ENCODE measurements at places on chromosomes 6 and 20. TPM values are rescaled to one million over a fixed set of nuclear protein-coding genes. Genes with fewer than 3 reads are reported as not detected.
A peak's percentile ranks its signal among the peaks of the same experiment; 100 is the strongest.

DNA sequence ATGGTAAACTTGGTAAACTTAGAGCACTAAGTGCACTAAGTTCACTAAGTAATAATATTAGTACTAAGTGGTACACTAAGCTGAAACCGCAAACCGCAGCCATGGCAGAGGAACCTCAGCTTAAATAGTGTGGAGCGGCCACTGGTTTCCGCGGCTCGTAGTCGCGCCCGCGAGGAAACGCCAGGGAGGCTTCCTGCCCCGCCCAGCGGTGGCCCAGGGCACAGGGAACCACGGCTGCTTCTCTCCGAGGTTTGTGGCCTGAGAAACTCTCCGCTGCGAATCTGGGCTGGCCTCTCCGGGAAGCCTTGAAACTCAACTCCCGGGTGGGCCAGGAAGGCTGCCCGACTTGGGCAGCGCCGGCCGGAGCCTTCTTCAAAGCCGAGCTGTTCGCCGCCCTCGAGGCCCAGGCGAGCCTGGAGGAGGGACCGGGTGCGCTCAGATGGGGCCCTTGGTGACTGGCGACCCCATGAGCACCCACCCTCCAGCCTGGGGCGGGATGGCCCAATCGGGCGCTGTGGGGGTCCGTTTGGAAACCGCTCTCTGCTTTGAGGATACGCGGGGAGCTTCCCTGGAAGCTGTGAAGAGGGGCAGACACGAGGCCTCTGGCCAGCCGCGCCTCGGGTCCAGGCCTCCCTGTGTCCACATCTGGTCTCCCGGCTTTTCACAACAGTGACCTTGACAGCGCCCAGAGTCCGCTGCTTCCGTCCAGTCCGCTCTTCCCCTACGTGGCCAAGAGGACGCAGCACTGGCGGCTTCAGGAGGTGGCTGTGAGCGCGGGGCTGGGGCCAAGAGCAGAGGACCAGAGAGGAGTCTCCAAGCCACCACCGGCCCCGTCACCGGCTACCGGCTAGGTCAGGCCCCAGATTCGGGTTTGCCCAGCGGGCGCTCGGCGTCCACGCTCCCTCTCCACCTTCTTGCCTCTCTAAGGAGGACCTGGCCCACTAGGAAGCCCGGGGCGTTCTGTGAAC is 25.4 kb upstream of the HLA-E start:
- DNase-seq = no peak

DNA sequence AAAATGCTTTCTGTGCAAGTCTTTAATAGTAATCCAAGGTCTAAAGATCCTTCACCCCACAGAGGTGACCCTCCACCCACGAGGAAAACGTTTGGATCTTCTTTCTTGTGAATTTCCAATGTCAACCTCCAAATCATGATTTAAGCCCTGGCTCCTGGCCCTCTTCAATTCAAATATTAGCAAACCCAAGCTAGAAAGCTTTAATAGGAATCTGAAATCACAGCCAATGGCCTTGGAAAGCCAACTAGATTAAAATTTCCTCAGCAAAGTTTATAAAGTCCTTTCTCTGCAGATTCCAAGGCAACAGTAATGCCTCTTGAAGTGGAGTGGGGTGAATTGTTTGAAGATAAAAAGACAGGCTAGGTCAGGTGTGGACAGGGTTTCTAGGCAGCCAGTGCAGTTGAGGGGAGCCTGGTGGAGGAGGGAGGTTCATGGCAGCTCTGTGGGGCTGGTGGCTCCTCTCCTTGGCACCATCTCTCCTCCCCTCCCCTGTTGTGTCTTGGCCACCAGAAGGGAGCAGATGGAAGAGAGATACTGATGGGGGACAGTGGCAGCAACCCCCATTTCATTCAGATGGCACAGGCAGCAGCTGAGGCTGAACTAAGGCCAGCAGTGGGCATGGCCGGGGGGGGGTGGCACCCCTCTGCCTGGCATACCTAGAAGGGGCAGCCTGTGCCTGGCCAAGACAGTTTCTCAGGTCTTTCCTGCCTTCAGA is 12.0 kb upstream of the UQCC2 start:
- DNase-seq = no peak

DNA sequence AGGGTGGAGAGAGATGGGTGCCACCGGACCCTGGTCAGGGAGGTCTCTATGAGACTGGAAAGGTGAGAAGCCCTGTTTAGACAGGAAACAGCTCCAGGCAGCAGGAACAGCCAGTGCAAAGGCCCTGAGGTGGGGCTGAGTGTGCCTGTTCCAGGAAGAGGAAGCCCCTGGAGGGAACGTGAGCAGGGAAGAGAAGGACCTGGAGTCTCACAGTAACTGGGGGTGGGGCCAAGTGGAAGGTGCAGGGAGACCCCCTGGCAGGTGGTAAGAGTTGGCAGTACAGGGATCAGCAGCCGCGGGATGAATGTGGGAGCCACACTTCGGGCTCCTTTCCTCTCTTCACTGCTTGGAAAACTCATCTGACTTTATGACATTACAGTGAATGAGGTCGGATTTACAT is 43.8 kb upstream of the CST5 start:
- DNase-seq = no peak

- no peak for DNase-seq
Measured at GRCh38 chr20:56816349-56816748, 187.2 kb downstream of the TFAP2C start.

GRCh38 chr6:158257425-158257759 is 54.9 kb upstream of the TULP4 start:
- DNase-seq = no peak

Gene GNAS-AS1
- total RNA-seq = 1.8 TPM

- DNase-seq = no peak
Measured at GRCh38 chr6:165931675-165932074, 236.0 kb downstream of the TBXT start.

- peak; percentile 31 for DNase-seq
Measured at GRCh38 chr6:50128420-50129005, 78.8 kb upstream of the DEFB112 start.

- no peak for DNase-seq
Measured at GRCh38 chr6:47237196-47237595, 72.5 kb downstream of the TNFRSF21 start.

- DNase-seq = no peak
Measured at GRCh38 chr20:3134151-3134550, 25.5 kb downstream of the FASTKD5 start.

DNA sequence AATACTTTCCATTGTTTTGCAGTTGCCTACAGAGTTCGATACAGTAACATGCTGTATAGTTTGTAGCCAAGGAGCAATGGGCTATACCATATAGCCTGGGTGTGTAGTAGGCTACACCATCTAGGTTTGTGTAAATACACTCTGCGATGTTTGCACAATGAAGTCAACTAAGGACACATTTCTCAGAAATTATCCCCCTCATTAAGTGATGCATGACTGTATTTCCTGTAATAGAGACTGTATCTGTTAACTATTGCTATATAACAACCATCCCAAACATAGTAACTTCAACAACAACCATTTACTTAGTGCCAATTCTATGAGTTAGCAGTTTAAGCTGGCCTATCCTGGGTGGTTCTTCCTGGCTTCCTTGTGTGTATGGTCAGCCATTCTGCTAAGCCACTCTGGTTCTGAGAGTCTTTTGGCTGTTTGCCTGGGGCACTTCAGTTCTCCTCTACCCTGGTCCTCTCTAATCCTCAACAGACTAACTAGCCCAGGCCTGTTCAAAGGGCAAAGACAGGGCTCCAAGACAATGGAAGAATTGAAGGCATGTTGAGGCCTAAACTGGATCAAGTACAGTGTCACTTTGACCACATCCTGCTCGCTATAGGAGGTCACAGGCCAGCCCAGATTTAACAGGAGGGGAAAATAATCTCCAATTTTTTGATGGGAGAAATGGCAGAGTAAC is 124.0 kb downstream of the PLCB1 start:
- no peak for DNase-seq

Gene POPDC3
- total RNA-seq = 45.7 TPM

GRCh38 chr6:111536910-111537527 is 54.0 kb upstream of the REV3L start:
- no peak for DNase-seq

Gene SLC17A4
- not detected for total RNA-seq

DNA sequence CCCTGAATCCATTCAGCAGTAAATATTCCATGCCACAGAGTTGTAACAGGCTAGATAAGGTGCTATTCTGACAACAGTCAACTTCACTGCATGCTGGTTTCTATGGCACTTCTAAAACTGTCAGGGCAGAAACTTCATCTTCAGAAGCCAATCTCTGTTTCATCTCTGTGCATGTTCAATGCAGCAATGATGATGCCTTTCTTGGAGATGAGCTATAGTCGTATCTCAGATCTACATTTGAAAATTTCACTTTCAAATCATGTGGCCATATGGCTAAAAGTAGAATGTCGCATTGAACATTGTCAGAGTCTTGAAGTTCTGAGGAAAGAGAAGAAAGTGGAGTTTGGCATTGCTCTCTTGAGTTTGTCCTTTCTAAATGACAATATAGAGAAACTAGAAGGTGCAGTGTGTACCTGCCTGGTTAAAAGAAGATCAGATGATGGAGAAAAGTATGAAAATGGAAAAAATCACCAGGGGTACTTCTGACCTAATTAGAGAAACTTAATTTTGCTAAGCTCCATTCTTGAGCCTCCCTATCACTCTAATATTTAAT is 49.0 kb upstream of the VSTM2L start:
- DNase-seq = no peak

DNA sequence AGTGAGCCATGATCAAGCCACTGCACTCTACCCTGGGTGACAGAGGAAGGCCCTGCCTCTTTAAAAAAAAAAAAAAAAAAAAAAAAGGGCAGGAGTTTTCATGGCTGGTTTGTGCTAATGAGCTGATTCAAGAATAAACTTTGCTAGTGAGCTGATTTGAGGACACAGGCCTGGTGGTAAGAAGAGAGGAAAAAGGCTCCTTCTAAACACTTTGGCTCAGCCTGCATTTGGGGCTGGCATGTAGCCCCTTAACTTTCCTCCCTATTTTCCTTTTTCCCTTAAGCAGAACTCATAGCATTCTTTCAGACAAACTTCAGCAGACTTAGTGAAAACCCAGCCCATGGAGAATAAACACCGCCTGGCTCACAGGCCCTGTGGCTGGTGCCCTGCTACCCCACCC is 432.7 kb downstream of the PTPRT start:
- DNase-seq = no peak

Gene LINC00237
- not detected for total RNA-seq

Gene ZNF391
- total RNA-seq = 3.3 TPM
